ENCODE measurements at places on chromosomes 2 and 18. TPM values are rescaled to one million over a fixed set of nuclear protein-coding genes. Genes with fewer than 3 reads are reported as not detected.

Gene IL36B
- total RNA-seq = not detected

Gene MAPRE3
- total RNA-seq = 6.5 TPM

Gene DOK6
- 2.7 TPM for total RNA-seq

Gene TNFAIP6
- 43.1 TPM for total RNA-seq

Gene CHPF
- total RNA-seq = 192 TPM

Gene BBS5
- total RNA-seq = 5.8 TPM

Gene C2orf81
- total RNA-seq = 0.72 TPM

Gene SERPINB12
- total RNA-seq = not detected

GRCh38 chr18:74040459-74041332 lies 106.9 kb downstream of the FBXO15 start:
- DNase-seq = no peak

DNA sequence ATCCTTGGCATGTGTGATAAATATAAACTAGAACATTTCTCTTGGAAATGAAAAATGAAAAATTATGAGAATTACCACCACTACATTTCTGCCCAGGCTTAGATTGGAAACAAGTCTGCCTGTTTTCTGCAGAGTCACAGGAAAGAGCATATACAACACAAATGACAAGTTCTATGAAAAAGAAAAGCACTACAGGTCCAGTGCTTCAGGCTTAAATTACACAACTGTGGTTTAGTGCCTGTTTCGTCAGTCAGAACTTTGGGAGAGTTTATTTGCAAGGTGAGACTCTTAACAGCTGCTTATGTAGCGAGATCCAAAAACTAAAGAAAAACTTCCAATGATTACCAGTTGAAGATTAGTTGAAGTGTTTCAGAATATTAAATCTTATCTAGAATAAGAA lies 68.9 kb downstream of the RTN4 start:
- no peak for DNase-seq

- no peak for DNase-seq
Observed at GRCh38 chr2:226405465-226405864, 394.2 kb downstream of the IRS1 start.

DNA sequence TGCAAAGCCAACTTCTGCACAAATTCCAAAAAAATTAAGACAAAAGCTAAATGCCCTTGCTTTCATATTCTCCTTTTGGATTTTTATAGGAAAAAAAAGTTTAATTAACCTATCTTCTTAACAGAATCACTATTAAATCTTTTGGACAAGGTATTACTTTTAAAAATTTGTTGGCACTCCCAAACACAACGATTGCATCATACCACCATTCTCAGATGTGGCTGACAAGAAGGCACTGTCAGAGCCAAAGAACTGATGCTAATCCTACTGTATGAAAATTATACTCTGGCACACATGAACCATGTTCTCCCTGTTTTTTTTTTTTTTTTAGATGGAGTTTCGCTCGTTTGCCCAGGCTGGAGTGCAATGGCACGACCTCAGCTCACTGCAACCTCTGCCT lies 58.4 kb downstream of the NOL10 start:
- no peak for DNase-seq

DNA sequence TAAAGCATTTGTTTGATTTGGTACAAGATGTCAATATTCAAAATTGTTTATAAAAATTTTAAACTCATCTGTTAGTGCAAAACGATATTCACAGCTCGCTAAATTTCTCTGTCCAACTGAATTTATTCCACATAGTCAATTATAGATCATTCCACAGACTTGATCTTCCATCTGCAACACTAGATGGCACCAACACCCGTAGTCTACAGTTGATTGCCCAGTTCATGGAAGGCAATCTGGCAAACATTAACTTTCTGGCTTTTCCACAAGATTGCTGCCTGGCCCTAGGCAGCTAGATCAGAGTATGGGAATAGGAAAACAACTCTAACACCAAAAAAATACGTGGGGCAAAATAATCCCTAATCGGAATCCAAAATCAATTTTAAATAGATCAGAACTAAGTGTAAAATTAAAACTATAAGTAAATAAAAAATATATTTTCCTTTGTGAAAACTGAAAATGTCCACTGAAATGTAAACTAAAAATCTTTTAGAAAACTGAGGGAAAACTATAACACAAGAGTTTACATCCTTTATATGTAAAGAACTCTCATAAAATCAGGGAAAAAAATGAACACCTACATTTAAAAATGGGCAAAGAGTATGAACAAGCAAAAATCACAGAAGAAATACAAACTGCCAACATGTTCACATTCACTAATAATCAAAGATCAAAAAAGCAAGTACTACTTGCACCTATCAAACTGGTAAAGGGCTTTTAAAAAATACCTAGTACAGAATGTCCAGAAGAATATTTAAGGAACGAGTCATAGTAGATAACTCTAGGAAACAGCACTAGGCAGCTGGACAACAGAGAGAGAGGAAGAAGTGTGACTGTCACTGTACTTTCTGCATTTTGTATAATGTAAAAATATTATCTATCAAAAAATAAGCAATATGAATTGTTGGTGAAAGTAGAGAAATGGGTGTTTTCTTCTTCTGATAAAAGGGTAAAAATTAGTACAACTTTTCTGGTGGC lies 35.0 kb downstream of the RTN4 start:
- DNase-seq = peak; percentile 63

DNA sequence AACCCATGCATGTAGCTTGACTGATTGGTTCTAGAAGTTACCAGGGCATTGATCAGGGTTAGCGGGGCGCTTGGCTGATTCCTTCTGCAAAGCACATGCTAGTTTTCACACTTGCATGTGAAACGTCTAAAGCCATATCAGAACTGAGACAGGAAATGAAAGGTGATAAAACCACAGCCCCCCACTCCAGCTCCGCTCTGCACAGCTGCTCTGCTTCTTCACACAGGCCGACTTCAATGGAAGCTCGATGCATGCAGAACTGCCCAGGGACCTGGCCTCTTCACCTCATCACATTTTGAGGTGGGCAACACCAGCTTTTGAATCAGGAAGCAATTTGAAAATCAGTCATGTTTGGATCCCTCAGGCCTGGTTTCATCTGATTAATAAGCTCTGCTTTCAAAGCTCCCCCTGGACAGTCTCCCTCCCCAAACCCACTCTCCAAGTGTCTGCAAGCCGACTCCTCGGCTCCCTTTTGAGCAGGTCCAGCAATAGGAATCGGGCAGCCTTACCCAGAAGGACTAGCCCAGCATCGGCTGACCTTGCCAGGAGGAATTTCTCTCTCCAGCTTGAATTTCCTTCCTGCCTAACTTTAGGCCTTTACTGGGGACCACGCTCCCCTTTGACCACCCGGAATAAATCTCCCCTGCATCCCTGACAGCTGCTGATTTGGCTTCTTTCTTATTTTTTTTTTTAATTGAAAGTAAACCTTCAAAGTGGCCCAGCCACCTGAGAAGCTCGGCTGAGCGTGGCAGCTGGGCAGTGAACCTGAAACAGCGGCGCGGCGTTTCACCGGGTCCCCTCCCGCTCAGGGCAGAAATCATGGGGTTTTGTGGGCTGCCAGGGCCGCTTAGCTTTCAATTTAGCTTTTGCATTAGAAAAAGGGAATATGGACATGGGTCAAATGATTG lies 31.7 kb downstream of the HRH4 start:
- no peak for DNase-seq

DNA sequence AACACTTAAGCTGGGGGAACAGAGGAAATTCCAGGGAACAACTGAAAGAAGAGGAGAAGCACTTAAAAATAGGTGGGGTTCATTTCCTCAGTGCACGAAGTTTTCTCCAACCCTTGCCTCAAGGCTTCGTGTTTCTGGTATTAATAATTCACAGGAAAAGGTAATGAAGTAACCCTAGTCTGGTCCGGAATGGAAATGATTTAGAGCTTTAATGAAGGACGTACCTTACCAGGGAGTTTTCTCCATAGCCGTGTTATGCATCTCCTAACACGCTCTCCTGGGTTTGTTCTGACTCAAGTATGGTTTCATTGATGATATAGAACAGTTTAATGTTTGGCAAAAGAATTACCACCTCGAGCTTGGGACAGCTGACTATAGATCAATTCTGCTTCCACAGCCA lies 214.2 kb downstream of the MTX2 start:
- DNase-seq = no peak

DNA sequence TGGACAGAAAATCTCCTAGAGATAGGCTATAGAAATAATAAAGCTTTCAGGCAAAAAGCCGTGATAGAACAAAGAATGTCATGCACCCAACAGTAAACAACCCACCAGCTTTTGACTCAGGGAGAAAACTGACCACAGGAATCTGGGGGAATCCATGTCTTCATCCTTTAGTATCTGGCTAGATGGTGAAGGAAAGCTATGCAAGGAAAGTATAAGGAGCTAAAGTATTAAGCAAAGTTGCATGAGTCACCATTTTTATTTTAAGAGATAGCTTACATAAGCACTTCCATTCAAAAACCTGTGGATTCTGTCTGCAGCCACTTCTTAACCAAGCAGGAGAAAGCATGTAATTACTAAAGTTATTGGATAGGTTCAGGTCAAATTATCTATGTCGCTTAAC lies 363.8 kb downstream of the LRP1B start:
- DNase-seq = no peak

DNA sequence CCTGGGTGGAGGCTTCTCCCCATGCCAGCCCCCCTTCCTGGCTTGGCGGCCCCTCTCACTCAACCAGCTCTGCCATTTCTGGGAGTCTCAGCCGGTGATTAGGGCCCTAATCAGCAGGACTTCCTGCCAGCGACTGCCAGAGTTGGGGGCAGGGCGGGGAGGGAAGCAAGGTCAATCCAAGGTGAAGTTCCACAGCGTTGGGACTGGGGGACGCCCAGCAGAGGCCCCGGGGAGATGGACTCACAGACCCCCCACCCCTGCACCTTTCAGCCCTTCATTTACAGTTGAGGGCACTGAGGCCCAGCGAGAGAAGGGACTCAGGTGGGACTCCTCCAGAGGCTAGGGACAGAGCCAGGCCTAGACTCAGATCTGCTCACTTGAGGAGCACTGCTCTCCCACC lies 65.3 kb downstream of the TNS1 start:
- DNase-seq = peak; percentile 77

DNA sequence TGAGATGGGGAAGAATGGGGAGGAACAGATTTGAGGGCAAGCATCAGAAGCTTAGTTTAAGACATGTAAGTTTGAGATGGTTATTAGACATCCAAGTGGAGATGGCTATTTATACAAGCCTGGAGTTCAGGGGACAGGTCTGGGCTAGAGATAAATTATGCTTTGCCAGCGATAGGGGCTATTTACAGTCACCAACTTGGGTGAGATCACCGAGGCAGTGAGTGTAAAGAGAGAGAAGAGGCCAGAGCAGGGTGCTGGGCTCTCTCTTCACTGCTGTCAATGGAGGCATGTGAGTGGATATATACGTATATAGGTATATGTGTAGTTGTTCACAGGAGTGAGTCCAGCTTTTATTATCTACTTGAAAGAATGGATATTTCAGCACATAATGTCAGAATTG lies 81.0 kb downstream of the QPCT start:
- no peak for DNase-seq

DNA sequence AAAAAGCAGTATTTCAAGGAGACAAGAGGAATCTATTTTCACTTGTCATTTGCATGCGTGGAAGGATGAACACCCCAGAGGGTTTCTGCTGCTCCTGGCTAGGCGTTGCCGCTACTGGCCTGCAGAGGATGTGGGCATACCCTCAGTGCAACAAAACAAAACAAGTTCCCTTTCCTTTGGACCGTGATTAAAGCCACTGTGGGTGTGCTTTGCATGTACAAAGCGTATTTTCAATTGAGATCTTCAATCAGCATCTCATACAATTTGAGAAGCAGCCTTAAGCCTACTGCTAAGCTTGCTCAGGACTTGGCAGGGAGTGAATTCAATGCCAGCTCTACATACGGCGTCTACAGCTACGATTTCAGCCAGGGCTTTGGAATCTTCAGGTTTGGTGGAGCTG lies 298.4 kb downstream of the LPIN1 start:
- no peak for DNase-seq

DNA sequence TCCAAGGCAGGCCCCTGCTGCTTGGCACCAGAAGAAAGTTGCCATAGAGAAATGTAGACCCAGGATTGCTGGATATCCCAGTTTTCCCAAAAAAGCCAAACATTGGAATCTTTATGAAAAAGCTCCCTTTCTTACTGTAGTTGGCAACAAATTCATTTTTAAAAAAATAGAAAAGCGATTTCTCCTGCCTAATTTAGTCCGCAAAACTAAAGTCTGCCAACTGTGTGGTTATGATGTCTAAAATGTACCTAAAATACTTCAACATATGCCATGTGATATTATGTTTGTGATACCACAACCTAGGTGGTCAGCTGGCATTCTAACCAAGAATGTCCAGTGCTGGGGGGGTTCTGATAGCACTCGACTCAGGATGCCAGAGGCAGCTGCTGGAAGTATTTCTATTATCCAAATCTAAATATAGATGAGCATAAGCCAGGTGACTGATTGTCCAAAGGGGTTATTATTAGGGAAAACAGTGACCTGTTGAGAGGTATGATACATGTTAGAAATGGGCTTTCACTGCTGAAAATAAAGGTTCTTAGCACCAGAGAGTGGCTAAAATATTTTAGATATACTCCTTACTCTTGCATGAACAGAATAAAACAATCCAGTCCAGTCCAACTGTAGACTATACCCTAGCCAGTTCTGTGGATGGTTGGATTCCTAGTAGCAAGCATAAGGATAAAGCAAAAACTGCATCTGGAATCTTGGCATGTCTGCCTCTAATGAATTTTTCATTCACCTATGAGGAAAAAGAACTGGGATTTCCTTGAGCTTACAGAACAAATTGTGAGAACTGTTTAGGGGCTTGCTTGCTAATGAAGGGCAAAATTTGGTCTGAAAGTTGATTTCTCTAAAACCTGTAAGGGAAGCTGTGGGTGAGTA lies 101.7 kb downstream of the STK39 start:
- no peak for DNase-seq

DNA sequence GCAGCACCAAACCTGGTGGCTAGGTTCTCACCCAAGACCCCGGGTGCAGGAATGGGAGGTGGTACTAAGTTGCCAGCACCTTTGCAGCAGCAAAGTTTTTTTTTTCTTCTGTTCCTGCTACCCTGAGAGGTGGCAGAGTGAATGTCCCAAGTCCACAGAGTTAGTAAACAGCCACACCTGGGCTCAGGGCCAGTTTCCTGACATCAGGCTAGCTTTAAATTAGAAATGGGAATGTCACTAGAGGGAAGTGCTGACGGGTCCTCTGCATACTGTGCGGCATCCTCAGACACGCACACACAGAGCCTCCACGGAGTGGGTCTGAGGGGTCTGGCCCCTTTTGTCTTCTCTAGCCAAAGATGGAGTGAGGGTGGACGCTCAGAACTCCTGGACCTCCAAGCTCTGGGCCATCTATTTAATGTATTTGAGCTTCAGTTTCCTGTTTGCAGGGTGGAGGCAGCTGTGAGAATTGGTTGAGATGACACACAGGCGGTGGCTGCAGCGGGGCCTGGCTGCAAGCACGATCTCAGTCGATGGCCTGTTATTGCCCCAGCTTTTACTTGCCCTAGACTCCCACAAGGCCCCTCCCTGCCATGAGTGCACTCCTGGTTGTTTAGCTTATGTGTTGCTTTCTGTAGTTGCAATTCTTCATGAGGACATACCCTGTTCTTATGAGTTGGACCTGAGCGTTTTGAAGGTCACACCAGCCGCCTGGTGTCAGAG lies 751.4 kb upstream of the HS6ST1 start:
- DNase-seq = no peak
